ENCODE measurements at places on chromosomes 4 and X.
A peak's percentile ranks its signal among the peaks of the same experiment; 100 is the strongest.

- DNase-seq = no peak
Measured at GRCh38 chr4:188282471-188283232, 143.4 kb downstream of the TRIML1 start.

GRCh38 chr4:107439401-107439800 is 280.6 kb downstream of the PAPSS1 start:
- no peak for DNase-seq

DNA sequence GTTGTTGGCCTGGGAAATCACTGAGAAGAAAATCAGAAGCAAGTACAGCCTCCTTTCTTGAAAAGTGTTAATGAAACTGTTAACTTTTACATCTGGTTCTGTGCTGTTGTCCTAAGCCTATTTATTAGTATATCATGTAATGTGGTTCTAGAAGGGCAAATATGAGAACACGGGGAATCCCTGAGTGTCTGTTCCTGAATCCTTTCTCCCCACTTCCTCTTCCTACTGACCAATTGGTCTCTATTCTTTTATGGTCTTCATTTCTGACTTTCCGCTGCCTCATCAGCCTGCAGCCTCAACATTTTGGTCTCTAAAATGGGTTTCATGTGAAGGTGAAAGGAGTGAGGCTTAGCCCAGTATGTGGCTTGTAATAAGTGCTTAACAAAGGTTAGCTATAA is 159.9 kb upstream of the MAMLD1 start:
- DNase-seq = no peak

DNA sequence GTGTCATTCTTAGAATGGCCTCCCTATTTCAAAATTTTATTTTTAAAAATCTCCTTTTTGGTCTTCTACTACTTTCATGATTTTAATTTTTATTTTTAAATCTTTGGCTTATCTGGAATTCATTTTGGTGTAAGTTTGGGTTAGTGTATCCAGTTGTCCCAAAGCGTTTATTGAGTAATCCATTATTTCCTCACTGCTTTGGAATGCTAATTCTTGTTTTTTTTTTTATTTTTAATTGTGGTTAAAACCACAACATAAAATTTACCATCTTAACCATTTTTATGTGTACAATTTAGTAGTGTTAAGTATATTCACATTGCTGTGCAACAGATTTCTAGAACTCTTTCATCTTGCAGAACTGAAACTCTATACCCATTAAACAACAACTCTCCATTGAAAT is 8.7 kb downstream of the CITED1 start:
- DNase-seq = no peak

DNA sequence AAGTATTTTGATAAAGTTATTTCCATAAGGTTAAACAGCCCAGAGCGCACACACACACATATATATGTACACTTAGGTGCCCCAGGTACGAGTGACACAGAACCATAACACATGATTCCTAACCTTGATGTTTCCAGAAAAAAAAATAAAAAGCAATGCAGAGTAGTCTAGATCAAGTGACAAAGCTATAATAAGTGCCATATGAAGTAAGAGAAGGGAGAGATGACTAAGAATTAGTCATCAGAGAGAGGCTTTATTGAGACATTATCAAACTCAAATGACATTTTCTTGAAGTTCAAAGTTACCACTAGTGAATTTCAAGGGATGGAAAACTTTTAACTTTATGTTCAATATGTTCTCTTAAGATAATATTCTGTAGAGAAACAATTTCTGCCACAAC is 215.0 kb downstream of the HTR2C start:
- DNase-seq = peak; percentile 2

DNA sequence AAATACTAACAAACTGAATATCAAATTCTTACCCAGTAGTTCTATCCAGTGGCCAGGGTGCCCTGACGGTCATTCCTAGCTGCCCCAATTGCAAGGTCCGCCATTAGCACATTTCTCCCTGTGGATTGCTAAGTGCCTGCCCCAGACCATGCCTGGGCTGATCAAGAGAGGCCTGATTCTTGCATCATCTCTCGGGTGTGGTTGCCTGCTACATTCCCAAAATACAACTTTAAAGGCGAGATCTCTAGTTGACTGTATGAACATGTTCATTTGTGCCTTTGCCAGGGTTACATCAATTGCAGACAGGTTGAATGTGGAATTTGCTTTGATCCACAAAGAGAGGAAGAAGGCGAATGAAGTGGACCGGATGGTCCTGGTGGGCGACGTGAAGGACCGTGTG is 28.0 kb downstream of the PRPS2 start:
- no peak for DNase-seq

GRCh38 chr4:57110640-57111511 is 691 bp upstream of the IGFBP7 start:
- DNase-seq = peak; percentile 62

DNA sequence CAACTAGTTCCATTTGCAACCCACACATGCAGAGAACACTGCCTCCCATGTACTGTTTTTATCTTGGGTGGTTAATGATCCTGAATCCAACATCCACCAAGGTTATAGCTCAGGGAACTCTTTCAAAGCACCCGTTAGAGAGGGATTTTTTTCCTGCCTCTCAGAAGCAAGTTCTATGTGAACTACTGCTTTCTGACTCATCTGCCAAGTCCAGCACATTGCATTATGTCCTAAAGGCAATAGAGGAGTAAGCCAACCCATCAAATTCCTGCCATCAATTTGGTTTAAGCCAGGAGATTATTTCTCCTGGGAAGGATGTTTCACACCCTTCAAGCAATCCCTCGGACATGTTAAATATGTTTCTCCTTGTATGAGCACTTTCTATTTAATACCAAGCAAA is 334.5 kb downstream of the GASK1B start:
- DNase-seq = no peak

DNA sequence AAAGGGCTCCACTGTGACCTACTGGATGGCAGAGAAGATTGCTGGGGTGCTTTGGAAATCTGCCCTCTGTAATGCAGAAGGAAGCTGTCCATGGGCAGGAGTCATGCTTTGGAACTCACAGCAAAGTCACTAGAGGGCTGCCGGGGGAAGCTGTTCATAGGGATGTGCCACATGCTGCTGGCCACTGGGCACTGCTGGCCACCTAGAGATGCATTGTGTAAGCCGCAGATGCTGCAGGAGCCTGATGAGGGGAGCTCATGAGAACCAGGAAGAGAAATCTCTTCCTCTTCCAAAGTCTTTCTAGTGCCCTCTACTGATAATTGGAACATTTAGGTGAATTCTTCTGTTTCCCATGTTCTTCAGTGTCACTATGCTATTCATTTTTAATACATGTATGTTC is 31.2 kb upstream of the UXT start:
- no peak for DNase-seq

GRCh38 chr4:99961711-99962110 is 11.6 kb upstream of the H2AZ1 start:
- no peak for DNase-seq

- DNase-seq = no peak
Measured at GRCh38 chrX:45986971-45987370, 558.2 kb downstream of the ZNF674 start.

- DNase-seq = no peak
Measured at GRCh38 chr4:40243386-40243948, 46.6 kb downstream of the RHOH start.

GRCh38 chrX:41118156-41118555 is 32.9 kb downstream of the USP9X start:
- DNase-seq = no peak

DNA sequence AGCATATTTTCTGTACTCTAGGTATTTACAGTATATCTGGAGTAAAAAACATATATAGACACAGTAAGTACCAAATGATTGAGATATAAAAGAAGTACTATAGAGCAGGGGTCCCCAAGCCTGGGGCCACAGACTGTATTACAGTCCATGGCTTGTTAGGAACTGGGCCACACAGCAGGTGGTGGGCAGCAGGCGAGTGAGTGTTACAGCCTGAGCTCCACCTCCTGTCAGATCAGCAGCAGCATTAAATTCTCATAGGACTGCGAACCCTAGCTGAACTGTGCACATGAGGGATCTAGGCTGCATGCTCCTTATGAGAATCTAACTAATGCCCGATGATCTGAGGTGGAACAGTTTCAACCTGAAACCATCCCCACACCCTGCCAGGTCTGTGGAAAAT is 300.7 kb downstream of the NR3C2 start:
- no peak for DNase-seq
